ENCODE measurements at places on chromosomes 12 and 14.

DNA sequence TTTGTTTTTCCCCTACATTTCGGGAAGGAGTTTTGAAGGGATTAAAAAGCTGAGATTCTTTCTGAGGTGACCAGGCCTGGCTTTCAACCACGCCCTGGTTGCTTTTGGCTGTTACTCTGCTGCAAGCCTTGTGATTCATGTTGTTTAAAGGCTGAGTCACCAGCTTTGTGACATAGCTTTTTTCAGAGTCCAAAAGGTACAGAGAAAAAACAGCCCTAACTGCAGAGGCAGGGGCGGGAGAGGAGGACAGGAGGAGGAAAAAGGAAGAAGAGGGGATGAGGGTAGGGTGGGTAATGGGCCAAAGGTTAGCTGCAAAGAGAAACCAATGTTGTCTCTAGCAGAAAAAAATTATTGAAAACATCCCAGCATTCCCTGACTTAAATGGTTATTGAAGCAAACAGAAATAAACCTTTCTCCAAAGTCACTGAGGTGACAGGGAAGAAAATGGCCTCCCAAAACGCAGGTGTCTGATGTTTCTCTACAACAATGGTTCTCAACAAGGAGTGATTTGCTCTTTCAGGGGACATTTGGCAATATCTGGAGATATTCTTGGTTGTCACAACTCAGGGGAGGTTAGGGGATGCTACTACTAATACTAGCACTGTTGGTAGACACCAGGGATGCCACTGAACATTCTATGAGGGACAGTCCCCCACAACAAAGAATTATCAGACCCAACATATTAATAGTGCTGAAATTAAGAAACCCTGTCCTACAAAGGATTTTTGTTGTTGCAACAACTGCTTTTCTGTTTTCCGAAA lies 2.1 kb upstream of the UBC start:
- peaks cover 34% of the 10 kb centered on the region for H3K4me1 ChIP-seq
- no peak for DNase-seq
- no peaks in the 10 kb centered on the region for H3K27me3 ChIP-seq
- H3K27ac ChIP-seq, result peak overlapping the region; percentile 94
- H3K36me3 ChIP-seq, result peaks cover 21% of the 10 kb centered on the region
- no peak overlapping the region for H3K4me3 ChIP-seq

DNA sequence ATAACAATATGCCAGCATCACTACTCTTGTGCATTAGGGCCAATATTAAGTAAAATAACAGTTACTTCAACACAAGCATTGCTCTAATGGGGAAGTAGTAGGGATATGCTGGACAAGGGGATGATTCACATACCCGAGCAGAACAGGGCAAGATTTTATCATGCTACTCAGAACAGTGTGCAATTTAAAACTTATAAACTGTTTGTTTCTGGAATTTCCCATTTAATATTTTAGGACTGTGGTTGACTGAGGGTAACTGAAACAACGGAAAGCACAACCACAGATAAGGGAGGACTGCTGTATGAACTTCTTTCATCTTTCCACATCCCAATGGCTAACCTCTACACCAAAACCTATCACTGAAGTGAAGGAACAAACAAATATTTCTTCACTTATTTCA lies 36.8 kb downstream of the SARNP start:
- no peak overlapping the region for H3K27ac ChIP-seq
- no peak overlapping the region for H3K4me3 ChIP-seq
- peaks cover 13% of the 10 kb centered on the region for H3K36me3 ChIP-seq
- H3K4me1 ChIP-seq, result no peaks in the 10 kb centered on the region
- no peaks in the 10 kb centered on the region for H3K27me3 ChIP-seq
- no peak for DNase-seq

DNA sequence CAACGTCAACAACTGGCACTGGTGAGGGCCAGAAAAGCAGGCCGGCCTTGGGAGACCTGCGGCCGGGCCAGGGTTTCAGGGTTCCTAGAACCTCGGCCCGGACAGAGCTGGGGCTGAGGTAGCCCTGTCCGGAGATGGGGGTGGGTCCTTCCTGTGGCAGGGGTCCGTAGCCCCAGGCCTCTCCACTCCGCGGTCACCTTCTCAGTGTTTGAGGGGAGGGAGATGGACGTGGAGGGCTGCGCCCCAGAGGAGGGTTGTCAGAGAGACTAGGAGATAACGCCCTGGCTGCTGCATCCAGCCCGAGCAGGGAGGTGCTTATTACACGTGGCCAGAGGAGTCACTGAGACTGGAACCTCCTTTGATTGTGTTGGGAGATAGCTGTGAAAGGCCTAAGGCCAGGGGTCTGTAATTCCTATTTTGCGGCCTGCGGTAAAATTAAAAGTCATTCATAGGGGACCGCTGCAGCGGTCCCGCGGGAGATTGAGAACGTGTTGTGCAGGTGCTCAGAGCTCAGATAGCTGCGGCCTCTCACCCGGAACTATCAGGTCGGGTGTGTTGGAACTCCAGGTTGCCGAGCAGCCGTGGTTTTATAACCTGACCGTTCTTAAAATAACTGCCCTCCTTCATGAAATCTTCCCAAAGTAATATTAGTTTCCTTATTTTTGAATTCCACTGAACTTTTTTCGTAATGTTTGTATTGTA lies 507 bp downstream of the AHSA1 start:
- H3K36me3 ChIP-seq, result peaks cover 28% of the 10 kb centered on the region
- H3K4me1 ChIP-seq, result peaks cover 2% of the 10 kb centered on the region
- H3K27ac ChIP-seq, result peak overlapping the region; percentile 55
- no peaks in the 10 kb centered on the region for H3K27me3 ChIP-seq

DNA sequence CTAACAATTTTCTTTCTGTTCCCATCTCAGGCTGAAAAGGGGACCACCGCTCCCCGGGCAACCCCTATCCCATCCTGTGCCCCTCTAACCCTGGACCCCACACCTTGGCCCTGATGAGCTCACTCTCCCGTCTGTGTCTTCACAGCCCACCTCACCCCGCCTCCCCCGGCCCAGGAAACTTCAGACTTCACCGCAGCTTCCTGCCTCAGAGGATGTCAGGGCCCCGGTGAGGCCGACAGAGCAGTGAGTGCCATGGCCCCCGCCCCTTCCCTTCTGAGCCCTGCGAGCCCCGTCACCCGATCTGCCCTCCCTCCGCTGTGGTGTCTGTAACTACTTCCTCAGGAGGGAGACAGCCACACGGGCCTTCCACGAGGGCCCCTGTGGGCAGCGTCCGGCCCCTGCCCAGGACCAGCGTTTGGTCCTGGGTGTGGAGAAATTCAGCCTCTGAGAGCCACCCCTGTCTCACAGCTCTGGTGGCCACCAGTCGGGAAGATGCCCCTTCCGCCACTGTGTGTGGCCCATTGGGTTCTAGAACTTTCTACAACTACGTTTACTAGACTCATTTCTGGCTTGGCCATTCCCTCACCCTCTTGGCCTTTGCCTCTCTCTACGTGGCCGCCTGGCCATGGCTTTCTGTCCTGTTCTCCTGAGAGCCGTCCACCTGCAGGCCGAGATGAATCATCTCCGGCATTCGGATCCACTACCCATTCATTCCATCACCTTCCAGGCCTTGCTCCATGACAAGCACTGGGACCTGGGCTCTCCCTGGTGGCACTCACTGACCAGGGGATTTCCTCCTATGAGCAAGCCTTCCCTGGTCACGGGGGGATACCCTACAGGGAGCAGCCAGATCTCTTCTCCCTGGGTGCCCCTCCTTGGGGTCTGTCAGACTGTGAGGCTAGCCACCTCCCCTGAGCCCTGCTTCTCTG lies 3.4 kb downstream of the RHOF start:
- no peak overlapping the region for H3K4me3 ChIP-seq
- no peak overlapping the region for H3K27ac ChIP-seq
- H3K4me1 ChIP-seq, result peaks cover 6% of the 10 kb centered on the region
- H3K27me3 ChIP-seq, result peaks cover 19% of the 10 kb centered on the region

DNA sequence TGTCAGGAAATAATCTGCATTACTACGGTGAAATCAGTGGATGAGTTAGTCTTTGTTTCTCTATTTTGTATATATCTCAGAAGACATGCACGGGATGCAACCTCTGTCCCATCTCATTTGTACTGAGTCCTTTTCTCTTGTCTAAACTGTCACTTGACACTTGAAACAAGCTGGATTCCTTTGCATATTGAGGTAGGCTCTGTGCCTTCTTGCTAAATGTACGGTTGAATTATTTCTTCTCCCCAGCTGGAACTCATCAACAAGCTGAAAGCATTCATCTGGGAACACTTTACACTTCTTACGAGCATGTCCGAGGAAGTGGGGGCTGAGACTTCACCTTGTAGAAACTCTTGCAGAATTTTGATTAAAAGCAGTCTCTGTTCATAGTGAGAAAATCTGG lies 119.5 kb downstream of the VEZT start:
- no peaks in the 10 kb centered on the region for H3K27me3 ChIP-seq
- no peak overlapping the region for H3K27ac ChIP-seq
- H3K4me3 ChIP-seq, result no peak overlapping the region
- H3K4me1 ChIP-seq, result no peaks in the 10 kb centered on the region

DNA sequence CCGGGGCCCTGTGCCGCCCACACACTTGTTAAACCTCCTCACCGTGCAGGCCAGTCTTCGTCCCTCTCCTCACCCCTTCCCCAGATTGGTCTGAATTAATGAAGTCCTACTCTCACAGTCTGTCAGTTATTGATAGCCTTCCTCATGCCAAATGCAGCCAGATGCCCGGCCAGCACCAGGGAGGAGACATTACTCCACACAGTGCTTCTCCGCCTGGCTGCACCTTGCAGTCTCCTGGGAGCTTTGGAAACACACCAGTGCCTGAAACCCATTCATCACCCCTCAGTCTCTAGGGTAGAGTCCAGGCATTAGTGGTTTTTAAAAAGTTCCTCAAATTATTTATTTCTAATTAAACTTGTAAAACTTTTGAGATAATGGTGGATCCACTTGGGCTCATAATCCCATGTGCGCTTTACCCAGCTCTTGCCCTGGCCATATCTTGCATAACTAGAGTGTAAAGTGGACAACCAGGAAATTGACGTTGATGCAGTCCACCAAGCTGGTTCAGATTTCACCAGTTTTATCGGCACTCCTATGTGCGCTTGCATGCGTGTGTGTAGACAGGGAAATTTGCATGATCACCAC lies 38.2 kb upstream of the TSPAN9 start:
- DNase-seq, result no peak
- H3K4me1 ChIP-seq, result peaks cover 16% of the 10 kb centered on the region
- no peaks in the 10 kb centered on the region for H3K27me3 ChIP-seq
- peaks cover 29% of the 10 kb centered on the region for H3K36me3 ChIP-seq
- H3K27ac ChIP-seq, result no peak overlapping the region
- no peak overlapping the region for H3K4me3 ChIP-seq

DNA sequence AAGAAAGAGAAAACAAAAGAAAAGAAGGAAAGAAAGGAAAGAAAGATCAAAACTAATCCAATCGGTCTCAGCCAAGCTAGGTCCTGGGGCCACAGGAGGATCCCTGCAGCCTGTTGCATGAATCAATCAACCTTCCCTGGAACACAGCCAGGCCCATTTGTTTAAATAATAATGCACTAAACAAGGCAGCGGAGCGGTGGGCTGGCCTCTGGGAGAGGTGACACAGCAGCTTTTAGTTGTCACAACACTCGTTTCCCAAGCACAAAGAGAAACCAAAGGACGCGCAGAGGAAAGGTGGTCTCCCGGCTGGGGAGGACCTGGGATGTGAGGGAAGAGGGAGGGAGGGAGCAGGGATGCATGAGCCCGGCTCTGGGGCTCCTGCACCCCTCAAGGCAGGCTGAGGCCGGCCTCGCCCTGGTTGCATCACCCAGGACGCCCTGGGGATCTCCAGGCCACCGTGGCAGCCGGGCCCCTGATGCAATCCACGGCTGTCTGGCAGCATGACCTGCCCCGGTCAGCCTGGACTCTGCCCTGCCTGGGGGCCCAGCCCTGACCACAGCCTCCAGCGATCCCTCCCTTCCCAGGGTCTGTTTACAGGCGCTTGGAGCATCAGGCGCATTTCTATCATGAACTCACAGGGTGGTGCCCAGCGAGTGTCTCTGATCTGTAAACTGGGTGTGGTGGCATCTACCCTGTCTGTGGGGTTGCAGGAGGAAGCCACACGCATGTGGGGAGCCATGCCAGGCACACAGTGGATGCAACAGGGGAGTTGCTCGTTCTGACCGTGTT lies 32.5 kb downstream of the MMP17 start:
- H3K4me3 ChIP-seq, result no peak overlapping the region
- H3K27me3 ChIP-seq, result peaks cover 3% of the 10 kb centered on the region

DNA sequence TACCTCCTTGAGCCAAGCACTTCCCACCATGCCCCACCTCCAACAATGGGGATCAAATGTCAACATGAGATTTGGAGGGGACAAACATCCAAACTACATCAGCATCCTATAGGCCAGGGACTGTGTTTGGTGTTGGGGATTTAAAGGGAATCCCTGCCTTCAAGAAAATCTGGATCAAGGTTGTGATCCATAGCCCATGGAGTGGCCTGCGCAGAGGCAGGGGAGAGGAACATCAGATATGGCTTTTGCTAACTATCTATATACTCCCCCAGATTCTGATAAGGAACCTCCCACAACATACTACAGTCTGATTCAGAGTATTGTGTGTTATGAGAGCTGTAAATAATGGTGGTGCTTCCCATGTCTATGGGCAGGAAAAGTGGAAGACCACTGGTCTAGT lies 5.1 kb downstream of the KIF5A start:
- H3K4me1 ChIP-seq, result peaks cover 31% of the 10 kb centered on the region
- H3K4me3 ChIP-seq, result no peak overlapping the region
- no peak for DNase-seq
- no peaks in the 10 kb centered on the region for H3K36me3 ChIP-seq
- no peak overlapping the region for H3K27ac ChIP-seq
- peaks cover 11% of the 10 kb centered on the region for H3K27me3 ChIP-seq

DNA sequence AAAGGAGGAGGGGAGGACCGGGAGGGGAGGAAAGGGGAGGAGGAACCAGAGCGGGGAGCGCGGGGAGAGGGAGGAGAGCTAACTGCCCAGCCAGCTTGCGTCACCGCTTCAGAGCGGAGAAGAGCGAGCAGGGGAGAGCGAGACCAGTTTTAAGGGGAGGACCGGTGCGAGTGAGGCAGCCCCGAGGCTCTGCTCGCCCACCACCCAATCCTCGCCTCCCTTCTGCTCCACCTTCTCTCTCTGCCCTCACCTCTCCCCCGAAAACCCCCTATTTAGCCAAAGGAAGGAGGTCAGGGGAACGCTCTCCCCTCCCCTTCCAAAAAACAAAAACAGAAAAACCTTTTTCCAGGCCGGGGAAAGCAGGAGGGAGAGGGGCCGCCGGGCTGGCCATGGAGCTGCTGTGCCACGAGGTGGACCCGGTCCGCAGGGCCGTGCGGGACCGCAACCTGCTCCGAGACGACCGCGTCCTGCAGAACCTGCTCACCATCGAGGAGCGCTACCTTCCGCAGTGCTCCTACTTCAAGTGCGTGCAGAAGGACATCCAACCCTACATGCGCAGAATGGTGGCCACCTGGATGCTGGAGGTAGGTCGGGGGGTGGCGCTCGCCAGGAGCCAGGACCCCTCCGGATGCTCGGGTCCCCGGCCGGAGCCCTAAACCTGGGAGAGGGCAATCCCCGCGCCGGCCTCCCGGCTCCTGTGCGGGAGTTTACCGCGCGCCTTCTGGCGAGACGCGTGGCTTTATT lies at the start of gene CCND2:
Gene CCND2, plus strand, starts transcription at position 111 of the 744 bp plus-strand sequence. Its CDS starts 279 bp downstream, at position 390.
- no peaks in the 10 kb centered on the region for H3K27me3 ChIP-seq
- peaks cover 34% of the 10 kb centered on the region for H3K36me3 ChIP-seq
- peaks cover 41% of the 10 kb centered on the region for H3K4me1 ChIP-seq
- DNase-seq, result peak; percentile 81
- H3K27ac ChIP-seq, result peak within 1 kb of the TSS; percentile 95
- H3K4me3 ChIP-seq, result peak within 1 kb of the TSS; percentile 98

GRCh38 chr12:27845187-27845586 lies 65.2 kb upstream of the MANSC4 start:
- DNase-seq, result no peak
- H3K36me3 ChIP-seq, result no peaks in the 10 kb centered on the region
- no peak overlapping the region for H3K4me3 ChIP-seq
- H3K4me1 ChIP-seq, result no peaks in the 10 kb centered on the region
- no peak overlapping the region for H3K27ac ChIP-seq

- no peaks in the 10 kb centered on the region for H3K4me1 ChIP-seq
- no peak overlapping the region for H3K27ac ChIP-seq
- H3K36me3 ChIP-seq, result peaks cover 2% of the 10 kb centered on the region
Observed at GRCh38 chr12:44689587-44689986, 186.5 kb downstream of the NELL2 start.

All from neuronal stem cell (in vitro differentiated cells).